ENCODE measurements at places on chromosomes 12 and 14.

DNA sequence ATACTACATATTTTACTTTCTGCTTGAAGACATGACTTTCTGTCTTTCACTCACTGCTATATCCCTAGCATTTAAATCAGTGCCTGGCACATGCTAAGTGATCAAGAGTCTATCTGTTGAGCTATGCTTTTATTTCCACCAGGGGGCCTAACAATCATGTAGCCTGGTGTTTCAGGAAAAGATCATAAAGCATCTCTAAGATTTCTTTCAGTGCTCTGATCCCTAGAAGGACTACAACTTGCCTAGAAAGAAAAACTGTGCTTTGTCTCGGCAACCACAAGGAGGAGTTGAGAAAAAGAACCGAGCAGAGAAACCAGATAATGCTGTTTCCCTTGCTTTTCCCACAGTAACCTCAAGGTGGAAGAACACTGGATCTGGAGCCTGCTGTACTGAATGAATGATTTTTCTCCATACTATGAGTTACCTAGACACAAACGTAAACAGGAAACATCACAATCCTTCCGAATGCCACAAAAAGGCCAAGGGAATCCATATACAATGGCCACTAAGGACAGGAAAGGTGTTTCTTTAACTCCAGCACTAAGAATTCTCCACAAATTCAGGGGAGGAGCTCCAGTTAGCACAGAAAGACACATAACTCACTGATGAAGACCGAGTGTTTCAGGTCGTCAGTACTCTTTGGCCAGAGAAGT lies 1.2 kb downstream of the CRY1 start:
- peak; percentile 63 for DNase-seq

GRCh38 chr12:54294152-54294952 lies 6.5 kb downstream of the NFE2 start:
- no peak for DNase-seq

DNA sequence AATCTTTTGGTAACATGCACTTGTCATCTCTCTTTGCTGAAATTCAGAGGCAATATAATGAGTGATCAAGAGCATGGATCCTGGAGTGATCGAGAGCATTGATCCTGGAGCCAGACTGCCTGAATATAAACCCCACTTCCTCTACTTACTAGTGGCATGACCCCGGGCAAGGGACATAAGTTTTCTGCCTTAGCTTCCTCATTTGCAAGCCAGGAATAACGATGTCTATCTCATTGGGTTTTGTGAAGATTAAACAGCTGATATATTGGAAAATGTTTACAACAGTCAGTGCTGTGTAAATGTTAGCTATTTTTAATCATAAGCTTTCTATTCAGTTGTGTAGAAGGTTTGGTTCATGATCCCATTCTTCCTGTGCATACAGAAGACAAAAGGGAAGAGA lies 2.4 kb upstream of the CSRNP2 start:
- no peak for DNase-seq

DNA sequence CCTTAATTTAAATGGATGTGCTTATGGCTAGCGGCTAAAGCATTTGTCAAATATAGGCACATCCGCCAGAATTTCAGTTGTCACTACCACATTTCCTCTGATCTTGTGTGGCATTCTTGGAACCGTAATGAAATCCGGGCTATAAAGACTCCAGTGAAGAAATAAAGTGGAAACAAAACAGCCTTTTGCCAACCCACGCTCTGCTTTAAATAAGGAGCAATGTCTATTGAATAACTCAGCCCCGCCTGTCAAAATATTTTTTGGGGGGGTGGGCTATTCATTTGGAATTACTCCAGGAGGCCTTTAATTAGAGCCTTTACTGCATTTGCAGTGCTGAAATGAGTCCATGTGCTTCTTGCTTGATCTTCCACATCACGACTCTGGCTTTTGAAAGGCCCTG lies 179.6 kb upstream of the RPH3A start:
- no peak for DNase-seq

DNA sequence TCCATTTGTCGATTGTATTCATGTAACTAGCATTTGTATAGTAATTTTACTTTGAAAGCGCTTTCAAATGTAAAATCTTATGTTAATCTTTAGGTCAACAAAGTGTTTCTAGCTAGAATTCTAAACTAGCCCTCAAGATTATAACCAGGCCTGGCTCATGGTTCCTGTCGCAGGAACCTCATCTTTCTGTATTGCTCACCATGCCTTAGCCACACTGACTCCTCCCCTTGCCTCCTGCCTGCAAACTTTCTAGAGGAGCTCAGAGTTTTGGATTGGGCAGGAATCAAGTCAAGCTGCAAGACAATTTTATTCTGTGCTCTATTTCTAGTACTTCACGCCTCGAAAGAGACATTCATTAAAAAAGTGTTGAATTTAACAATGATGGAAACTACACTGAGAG lies 99.8 kb downstream of the TGFB3 start:
- DNase-seq = no peak

- no peak for DNase-seq
Observed at GRCh38 chr12:14570231-14570630, 2.5 kb upstream of the PLBD1 start.

GRCh38 chr12:26044007-26044394 lies 80.8 kb downstream of the BHLHE41 start:
- no peak for DNase-seq

- DNase-seq = no peak
Observed at GRCh38 chr12:70876952-70877351, 43.6 kb downstream of the PTPRR start.

Measured in PC-9 (cell line).